ENCODE measurements at places on chromosomes 5 and 9.

DNA sequence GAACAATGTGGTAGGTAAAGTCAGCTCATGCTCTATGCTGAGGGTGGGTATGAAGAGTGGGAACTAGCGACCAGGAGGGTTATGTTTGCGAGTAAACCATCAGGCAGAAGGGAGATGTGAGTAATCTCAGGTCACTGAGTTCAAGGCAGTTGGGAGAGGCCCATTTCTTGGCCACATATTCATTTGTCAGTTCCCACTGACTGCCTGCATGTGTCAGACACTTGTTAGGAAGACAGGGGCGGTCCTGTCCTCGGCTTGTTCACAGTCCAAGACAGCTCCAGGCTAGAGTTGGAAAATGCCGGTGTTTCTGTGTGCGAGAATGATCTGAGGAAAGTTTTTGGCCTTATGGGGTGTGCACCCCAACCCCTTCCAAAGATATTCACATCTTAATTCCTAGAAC lies 48.6 kb upstream of the GDNF start:
- DNase-seq, result no peak

- DNase-seq, result no peak
Observed at GRCh38 chr5:168649306-168649705, 70.1 kb upstream of the PANK3 start.

DNA sequence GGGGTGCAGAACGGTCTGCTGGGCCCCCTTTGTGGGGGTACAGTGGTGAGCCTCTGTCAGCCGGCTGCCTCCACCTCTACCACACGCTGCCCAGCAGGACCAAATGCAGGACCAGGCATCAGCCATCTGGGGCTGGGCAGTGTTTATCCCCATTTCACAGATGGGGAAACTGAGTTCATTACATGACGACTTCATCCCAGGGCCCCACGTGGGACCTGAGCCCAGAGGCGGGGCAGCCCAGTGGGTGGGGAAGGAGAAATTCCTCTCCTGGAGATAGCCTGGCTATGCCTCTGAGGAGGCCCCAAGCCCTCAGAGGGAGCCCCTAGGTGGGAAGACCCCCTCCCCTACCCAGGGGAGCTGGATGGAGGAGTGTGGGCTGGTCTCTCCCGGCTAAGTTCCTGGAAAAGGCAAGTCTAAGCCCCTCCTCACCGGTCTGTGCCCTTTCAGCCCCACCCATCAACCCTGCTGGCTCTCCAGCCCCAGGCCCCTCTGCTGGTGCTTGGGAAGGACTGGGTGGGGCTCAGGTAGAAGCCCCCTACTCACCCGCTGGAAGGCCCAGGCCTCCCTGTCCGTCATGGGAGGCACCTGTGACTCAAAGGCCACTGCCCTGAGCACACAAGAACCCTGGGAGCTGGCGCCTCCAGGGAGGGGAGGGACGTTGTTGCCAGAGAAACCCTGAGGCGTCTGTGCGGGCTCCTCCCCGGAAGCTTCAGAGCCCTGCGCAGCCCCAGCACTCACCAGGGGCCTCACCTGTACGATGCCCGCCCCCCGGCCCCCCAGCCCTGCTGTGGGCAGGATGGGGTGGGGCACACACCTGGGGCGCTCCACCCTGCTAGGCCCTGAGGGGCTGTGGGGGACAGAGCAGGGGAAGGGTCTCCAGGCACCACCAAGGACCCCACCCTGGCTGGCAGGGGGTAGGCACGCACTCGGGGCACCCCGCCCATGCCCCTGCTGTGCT lies 7.4 kb upstream of the CCDC187 start:
- DNase-seq, result no peak

- DNase-seq, result no peak
Observed at GRCh38 chr5:133358271-133358670, 254.1 kb downstream of the FSTL4 start.

GRCh38 chr9:131290036-131290766 lies 678 bp downstream of the PLPP7 start:
- DNase-seq, result no peak

DNA sequence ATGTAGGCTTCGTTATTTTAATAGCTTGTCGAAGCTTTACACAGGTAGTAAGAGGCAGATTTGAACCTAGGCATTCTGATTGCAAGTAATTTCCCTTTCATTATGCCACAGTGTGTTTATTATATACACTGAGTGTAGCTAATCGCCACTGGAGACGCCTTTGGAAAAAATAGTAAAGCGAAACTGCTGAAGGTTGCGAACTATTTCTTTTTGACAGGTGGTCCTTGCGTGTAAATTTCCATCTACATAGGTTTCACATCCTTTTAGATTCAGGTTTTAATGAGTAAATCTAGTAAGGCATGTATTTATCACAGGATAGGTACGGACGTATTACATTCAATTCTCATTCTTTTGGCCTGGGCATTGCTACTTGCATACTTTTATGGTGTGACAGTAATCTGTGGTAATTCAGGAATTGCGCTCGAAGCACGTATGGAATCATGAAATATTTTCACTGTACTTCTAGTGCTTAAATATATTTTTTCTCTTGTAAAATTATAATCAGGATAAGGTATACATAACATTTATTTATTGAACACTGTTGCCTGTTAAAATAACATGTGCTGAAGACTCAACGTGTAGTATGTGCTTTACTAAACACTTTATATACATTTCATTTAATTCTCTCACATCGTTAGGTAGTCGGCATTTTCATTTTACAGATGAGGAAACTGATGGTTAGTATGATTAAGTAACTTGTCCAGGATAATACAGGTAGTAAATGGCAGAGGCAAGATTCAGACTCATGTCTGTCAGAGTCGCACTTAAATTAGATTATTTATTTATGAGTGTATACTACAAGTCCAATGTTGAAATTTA lies 1.8 kb downstream of the MARCHF6 start:
- no peak for DNase-seq

DNA sequence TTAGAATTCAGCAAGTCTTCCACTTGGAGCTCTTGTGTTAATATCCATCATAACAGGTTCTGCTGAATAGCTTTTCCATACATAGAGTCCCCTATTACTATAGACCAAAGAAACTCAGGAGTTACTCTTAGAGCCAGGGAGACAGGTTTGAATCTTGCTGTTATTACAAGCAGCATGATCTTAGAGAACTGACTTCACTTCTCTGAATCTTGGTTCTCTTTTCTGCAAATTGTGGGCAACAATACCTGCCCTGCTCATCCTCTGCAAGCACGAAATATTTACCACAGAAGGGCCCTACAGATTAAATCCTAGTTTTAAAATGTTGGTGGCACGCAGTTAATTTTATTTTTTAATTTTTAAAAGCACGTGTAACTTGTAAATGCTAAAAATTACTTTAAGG lies 111.7 kb downstream of the TLR4 start:
- DNase-seq, result no peak

GRCh38 chr9:133153227-133154096 lies 10.3 kb downstream of the GBGT1 start:
- no peak for DNase-seq

- DNase-seq, result no peak
Observed at GRCh38 chr5:134005417-134006061, 764 bp upstream of the VDAC1 start.

DNA sequence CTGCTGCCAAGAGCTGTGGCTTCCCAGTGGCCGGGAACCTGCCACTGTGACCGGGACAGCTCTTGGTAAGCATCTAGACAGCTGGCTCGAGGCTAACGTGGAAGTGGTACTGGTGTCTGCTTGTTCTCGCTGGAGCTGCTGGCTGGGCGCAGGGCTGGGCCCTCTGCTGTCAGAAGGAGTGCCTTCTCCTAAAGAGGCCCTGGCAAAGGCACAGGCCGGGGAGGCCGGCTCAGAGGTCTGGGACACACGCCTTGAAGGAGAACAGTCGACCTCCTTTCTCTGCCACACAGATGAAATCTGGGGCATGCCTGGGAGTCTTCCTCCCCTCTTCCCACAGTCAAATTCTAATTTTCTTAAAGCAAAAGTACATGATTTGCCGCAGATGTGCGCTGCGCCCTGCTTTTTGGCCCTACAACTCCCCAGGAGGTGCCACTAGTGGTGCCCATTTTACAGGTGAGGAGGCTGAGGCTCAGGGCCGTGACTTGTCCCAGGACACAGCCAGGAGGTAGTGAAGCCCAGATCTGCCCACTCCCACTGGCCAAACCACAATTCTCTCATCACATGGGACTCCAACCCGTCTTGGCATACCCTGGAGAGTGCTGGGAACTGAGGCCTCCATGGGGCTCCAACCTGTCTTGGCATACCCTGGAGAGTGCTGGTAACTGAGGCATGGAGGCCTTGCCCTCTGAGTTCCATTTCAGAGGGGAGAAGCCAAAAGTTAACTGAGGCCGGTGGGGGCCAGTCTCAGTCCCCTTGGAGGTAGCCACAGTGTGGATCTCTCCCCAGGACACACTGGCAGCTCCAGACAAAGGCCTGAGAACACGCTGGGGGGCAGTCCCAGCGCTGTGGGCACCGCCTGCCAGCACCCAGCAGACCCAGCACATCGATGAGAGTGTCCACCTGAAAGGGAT lies 12.0 kb upstream of the RXRA start:
- DNase-seq, result no peak

DNA sequence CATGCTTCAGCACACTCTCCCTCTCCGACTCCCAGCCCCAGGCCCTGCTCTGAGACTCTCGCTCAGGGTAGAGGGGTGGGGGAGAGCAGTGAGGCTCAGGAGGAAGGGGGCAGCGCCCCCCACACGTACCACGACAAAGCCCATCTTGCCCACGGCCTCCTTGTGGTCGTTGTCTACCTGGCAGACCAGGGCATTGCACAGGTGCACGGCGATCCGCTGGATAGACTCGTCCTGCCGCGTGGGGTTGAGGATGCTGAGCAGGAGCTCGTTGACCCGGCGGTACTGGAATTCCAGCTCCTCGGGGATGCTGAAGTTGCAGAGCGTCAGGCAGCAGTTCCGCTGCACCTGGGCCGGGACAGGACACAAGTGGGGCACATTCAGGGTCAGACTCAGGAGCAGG lies 18.5 kb upstream of the ZDHHC12 start:
- no peak for DNase-seq

- DNase-seq, result no peak
Observed at GRCh38 chr5:396531-396961, 46.4 kb upstream of the EXOC3 start.

DNA sequence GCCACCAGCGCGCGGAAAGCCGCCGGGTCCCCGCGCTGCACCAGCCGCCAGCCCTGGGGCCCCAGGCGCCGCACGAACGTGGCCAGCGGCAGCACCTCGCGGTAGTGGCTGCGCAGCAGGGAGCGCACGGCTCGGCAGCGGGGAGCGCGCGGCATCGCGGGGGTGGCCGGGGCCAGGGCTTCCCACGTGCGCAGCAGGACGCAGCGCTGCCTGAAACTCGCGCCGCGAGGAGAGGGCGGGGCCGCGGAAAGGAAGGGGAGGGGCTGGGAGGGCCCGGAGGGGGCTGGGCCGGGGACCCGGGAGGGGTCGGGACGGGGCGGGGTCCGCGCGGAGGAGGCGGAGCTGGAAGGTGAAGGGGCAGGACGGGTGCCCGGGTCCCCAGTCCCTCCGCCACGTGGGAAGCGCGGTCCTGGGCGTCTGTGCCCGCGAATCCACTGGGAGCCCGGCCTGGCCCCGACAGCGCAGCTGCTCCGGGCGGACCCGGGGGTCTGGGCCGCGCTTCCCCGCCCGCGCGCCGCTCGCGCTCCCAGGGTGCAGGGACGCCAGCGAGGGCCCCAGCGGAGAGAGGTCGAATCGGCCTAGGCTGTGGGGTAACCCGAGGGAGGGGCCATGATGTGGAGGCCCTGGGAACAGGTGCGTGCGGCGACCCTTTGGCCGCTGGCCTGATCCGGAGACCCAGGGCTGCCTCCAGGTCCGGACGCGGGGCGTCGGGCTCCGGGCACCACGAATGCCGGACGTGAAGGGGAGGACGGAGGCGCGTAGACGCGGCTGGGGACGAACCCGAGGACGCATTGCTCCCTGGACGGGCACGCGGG lies at the start of gene TERT:
Gene TERT (minus strand): TSS at position 234 of the 815 bp plus-strand sequence. CDS start 79 bp downstream, at position 155.
- DNase-seq, result peak; percentile 68

DNA sequence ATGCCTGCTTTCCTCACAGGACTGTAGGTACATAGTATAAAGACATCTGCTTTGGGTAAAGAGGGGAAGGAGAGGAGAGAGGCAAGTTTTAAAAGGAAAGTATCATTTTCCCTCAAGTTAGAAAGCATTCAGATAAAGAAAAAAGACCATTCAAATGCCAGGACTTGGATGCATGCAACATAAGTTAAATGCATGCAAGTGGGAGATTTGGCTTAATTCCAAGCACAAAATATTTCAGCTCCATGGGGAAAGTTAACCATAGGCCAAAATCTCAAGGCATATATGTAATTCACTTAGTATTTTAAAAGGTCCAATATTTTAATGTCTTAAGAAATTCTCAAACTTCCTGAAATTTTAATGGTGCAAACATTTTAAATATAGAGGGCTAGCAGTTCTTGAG lies 36.4 kb downstream of the POU5F2 start:
- no peak for DNase-seq

DNA sequence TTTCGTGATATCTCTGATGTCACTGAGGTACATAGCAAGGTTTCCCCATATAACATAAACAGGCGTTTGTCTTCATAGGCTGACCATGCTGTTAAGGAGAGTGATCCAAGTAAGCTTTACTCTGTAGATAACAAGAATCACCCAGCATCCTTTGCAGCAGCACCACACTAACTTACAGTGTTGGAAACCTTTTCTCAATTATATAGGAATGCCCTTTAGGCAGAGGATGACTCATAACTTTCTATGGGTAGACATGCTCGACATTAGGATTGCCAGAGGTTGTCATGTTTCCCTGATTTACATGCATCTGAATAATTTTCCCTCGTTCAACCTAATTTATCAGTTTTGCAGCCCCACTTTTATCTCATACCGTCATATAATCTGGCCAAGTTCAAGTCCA lies 870.0 kb upstream of the CDH9 start:
- no peak for DNase-seq

DNA sequence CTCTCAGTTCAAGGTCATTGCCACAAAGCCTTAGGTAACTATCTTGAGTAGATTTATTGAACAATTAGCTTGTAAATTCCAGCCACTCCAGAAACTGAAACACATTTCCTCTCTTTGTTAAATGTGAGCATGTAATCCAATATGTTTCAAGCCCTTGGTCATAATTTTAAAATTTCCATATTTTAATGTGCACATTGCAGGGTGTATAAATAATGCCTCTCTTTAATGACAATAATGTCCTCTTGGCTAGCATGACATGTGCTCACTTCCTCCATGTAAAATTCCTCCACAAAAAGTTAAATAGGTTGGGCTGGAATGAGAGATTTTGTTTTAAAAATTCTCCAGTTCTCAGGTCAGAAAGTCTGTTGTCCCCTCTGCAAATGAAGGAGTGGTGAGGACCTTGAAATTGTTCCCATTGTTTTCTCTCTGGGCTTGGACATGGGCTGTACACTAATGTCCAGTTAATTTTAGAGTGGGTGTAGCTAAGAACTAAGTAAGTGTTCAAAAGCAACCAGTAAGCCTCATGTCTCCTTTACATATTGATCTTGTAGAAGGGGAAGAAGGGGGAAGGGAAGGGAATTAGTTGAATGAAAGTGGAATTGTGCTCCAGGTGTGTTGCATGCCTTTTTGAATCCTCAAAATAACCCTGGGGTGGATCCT lies 2.9 kb downstream of the PPP3R2 start:
- no peak for DNase-seq

- DNase-seq, result no peak
Observed at GRCh38 chr9:36632892-36633291, 60.2 kb downstream of the MELK start.

- no peak for DNase-seq
Observed at GRCh38 chr9:79026316-79026715, 545.4 kb upstream of the TLE4 start.
